ENCODE measurements at places on chromosomes 7 and 10.

- peak; percentile 66 for DNase-seq
These were observed 993 bp upstream of the SND1 start for GRCh38 chr7:127650847-127651555.

DNA sequence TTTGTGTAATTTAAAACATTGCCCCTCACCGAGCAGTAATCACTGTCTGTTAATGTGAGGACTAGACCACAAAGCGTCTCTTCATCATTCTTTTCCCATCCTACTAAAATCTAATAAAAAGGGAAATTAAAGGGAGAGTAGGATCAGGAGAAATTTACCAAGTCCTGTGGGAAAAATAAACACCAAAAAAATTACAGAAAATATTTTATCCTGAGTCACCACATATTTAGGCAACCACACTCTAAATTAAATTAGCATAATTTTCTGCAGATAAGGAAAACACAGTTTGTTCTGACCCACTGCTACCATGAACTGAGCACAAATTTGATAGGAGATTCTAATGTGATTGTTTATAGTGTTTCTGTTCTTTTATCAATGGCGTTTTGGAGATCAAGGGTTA lies 49.3 kb downstream of the CCDC6 start:
- DNase-seq: no peak

- no peak for DNase-seq
These were observed 23.5 kb upstream of the CARD11 start for GRCh38 chr7:3067193-3067592.

GRCh38 chr7:94364816-94365215 lies 29.9 kb upstream of the COL1A2 start:
- DNase-seq: no peak

DNA sequence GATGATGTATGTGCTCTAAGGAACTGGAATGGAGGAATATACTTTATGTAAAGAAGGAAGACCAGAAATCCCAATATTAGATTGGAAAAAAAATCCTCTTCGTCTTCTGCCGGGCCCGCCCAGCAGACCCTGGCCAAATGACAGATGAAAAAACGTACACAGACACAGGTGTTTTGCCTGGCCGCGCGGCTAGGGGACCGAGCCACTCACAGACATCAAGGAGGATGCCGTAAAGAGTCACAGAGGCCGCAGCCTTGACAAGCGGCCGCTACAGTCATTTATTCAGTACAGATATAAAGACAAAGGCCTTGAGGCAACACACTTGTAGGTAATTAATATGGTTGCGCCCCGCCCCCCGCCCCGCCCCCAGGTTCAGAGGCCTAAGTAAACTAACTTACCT lies 594.1 kb downstream of the GRM8 start:
- DNase-seq: no peak

GRCh38 chr10:79020015-79020491 lies 48.7 kb upstream of the ZMIZ1 start:
- no peak for DNase-seq

- no peak for DNase-seq
These were observed 45.6 kb downstream of the PDIA4 start for GRCh38 chr7:148982654-148983199.

GRCh38 chr7:157138424-157139110 lies at the start of gene UBE3C:
Gene UBE3C (plus strand): TSS chr7:157138926. CDS start chr7:157139273, 347 bp downstream.
- DNase-seq: peak; percentile 92
